ENCODE measurements at places on chromosomes 4 and X.

DNA sequence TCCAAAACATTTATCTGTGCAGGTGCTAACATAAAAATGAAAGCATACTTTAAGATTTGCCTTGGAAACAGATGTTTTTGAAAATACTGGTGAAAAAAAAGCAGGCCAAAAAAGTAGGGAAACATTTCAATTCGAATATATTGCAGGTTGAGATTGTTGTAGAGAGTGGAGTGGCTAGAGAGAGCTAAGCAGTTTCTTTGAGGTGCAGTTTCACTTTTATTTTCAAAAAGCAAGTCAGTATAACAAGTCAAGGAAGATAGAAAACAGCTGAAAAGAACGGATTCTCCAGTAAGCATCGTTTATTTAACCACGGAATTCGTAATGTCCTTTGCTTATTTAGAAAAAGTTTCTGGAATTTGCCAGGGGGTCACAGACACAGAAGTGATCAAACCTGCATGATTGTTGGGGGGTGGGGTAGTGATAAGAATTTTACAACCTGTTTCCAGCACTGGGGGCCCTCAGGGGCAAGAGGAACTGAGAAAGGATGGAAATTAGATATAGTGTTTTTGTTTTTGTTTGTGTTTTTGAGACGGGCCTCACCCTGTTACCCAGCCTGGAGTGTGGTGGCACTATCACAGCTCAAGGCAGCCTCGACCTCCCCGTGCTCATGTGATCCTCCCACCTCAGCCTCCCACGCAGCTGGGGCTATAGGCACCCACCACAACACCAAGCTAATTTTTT is 175.0 kb downstream of the TENM3 start:
- no peak overlapping the region for H3K4me3 ChIP-seq
- no peaks in the 10 kb centered on the region for H3K27me3 ChIP-seq
- H3K27ac ChIP-seq, result no peak overlapping the region

DNA sequence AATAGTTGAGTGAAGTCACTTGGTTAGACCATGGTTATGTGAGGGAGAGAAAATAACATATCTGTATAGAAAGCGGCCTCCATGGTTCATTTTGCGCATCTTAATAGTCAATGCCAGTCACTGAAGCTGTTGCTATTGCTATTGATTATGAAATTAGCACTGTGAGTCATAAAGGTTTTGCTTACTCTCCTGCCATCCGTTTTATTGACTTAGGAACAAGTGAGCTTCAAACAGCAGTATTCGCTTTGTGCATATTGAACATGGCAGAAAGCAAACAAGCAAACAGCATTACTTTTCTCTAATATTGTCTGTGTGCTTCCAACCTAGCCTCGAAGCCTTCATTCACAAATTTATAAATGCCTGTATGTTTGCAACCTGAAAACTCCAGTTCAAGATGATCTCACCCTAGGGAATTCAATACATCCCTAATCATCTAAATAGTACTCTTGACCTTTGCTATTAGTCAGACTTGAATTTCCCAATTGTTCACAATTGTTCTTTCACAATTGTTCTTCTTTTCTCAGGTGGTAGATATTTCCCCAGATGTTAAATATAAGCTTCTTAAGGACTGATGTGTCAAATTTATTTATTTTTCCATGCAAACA is 55.9 kb upstream of the GABRA2 start:
- H3K4me1 ChIP-seq, result no peaks in the 10 kb centered on the region
- H3K27ac ChIP-seq, result no peak overlapping the region
- DNase-seq, result no peak
- no peaks in the 10 kb centered on the region for H3K36me3 ChIP-seq

DNA sequence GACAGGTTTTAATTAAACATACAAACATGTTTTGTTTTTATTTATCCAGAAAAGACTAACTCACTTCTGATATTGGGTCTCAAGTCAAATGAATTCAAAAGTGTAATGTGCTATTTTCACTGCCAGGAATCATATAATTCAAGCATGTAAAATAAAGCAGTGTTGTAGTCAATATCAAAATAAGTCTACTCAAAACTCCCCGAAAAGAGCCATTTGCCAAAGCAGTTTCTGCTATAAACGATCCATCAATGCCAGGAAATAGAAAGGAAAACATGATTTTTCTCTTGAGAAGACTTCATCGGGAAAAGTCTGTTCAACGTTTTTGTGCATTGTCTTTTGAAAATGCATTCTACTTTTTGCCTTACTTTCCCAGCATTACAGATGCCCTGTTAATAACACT is 633.3 kb downstream of the FAT4 start:
- H3K27ac ChIP-seq, result no peak overlapping the region
- no peak overlapping the region for H3K4me3 ChIP-seq
- DNase-seq, result no peak
- no peaks in the 10 kb centered on the region for H3K4me1 ChIP-seq
- H3K27me3 ChIP-seq, result no peaks in the 10 kb centered on the region

DNA sequence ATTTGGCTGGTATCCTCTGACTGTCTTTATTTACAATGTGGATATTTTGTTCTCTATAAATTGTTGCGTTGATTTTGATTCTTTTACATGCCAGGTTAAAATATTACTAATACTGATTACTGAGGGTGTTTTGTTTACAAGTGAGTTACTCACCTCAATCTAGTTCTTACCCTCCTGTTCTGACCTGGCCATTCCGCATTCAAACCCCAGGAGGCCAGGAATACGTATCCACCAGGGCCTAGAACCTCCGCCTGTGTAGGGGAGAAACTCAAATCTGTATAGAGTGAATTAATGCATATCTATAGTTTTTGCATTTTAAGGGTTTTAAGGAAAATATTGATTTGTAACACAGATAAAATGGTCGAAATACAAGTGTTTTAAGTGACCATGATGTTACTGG is 2.6 kb upstream of the ZFP42 start:
- no peaks in the 10 kb centered on the region for H3K36me3 ChIP-seq
- no peaks in the 10 kb centered on the region for H3K4me1 ChIP-seq
- no peak overlapping the region for H3K27ac ChIP-seq

GRCh38 chr4:55661398-55662056 is 25.4 kb upstream of the NMU start:
- no peak overlapping the region for H3K27ac ChIP-seq
- DNase-seq, result no peak
- no peaks in the 10 kb centered on the region for H3K4me1 ChIP-seq
- no peaks in the 10 kb centered on the region for H3K27me3 ChIP-seq
- no peaks in the 10 kb centered on the region for H3K36me3 ChIP-seq

DNA sequence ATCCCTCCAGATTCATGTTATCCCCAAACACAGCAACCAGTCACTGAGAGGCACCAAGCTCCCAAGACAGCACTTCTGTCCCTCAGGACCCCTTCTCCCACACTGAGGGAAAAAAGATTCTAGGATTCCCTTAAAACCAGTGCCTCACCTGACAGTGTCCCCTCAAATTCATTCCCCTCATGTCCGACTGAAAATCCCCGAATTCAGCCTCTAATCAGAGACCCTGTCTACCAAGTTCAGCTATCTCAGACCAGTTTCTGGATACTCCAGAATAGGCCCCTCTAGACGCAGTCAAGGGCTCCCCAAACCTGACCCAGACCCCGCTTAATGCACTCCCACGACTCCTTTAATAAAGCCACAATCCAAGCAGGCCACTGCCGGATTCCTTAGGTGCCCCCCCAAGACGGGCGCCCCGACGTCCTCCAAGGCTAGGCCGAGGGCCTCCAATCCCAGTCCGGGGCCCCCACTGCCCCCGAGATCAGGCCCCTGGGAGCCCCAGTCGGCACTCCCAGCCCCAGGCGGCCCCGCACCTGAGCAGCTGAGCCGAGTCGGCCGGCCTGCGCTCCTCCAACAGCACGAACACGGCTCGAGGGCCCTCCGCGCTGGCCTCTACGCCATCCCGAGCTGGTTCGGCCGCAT is 457 bp downstream of the TFE3 start:
- H3K36me3 ChIP-seq, result peaks cover 16% of the 10 kb centered on the region
- H3K27ac ChIP-seq, result peak overlapping the region; percentile 96
- no peak for DNase-seq
- H3K4me1 ChIP-seq, result peaks cover 25% of the 10 kb centered on the region
- no peaks in the 10 kb centered on the region for H3K27me3 ChIP-seq

- H3K27ac ChIP-seq, result no peak overlapping the region
- H3K4me3 ChIP-seq, result no peak overlapping the region
- peaks cover 26% of the 10 kb centered on the region for H3K27me3 ChIP-seq
- DNase-seq, result no peak
Observed at GRCh38 chr4:6341696-6342095, 72.0 kb downstream of the WFS1 start.

- no peak for DNase-seq
- peaks cover 5% of the 10 kb centered on the region for H3K27me3 ChIP-seq
- H3K4me1 ChIP-seq, result no peaks in the 10 kb centered on the region
- no peak overlapping the region for H3K4me3 ChIP-seq
Observed at GRCh38 chr4:42302348-42302747, 94.9 kb upstream of the SHISA3 start.

All from B cell (primary cell).